ENCODE measurements at places on chromosomes 16 and 17.

- DNase-seq, result no peak
These were observed at the start of gene OR3A2 for GRCh38 chr17:3385869-3386816. Gene OR3A2, minus strand, starts transcription at chr17:3386308.

DNA sequence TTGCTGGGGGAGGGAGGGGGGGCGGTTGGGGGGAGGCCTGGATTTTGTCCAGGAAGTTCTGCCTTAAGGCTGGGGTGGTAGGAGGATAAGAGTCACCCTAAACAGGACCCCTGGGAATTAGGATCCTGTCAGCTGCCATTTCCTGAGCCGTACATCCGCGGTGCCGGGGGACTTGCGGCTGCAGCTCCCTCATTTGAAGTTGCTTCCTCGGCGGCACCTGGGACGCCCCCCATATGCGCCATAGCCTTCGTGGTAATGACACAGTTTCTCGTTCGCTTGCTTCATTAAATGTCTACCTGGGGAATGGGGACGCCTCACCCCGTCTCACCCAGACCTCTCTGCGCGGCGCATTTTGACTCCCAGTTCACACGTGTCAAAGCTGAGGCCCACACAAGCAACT lies 55.1 kb upstream of the PABPN1L start:
- no peak for DNase-seq

GRCh38 chr16:17404941-17405689 lies 65.6 kb downstream of the XYLT1 start:
- DNase-seq, result no peak

DNA sequence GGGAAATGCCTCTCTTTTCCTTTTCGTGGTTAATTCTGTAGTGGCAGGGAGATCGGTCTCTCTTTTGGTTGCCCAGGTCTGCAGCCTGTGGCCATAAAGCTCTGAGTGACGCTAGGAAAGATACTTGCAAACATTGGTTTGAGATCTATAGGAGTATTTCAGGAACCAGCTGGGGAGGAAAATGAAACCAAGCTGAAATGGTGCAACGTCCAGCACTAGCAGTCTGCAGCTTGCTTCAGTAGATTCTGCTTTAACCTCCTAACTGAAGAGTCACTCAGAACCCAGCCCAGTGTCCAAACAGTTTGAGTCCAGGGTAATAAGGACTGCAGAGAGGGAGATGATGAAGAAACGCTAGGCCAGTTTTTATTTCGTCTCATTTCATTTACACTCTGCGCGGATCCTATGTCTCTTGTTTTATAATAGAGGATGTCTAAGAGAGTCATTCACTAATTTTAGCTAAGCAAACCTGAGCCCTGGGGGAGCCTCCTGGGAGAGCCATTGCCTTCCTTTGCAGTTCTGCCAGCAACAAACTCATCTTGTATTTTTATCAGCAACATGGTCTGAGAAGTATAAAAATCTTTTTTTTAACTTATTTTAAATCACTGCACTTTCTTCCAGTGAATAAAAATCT lies 12.0 kb downstream of the SP2 start:
- no peak for DNase-seq

DNA sequence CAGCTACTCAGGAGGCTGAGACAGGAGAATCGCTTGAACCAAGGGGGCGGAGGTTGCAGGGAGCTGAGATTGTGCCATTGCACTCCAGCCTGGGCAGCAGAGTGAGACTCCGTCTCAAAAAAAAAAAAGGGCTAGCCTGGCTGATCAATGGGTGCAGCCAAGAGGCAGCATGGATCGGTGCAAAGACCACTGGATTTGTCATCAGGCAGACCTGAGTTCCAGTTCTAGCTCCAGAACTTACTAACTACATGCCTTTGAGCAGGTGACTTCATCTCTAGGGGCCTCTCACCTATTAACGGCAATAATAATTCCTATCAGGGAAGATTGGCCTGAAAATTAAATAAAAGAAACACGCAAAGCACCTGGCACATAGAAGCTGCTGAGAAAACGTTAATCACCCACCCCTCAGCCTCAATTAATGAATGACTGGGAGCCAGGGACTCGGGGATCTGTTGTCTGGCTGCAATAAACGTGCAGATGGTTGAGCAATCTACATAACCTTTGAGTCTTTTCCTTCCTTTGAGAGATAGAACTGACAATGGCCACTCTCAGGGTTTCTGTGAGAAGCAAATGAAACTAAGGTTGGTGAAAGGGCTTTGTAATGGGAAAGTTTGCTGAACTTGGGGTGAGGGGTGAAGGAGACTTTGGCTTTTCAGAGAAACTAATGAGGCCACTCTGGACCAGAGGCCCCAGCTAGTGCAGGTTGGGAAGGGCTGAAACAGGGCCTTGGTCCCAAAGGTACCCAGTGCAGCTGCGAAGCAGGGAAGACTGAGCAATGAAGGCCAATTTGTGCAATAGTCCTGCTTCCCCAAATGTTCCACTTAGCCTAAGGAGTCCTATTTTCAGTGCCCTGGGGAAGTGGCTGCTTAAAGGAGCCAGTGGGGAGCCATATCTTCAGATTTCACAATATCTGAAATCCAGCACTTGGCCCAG lies 7.6 kb downstream of the SEZ6L2 start:
- no peak for DNase-seq

DNA sequence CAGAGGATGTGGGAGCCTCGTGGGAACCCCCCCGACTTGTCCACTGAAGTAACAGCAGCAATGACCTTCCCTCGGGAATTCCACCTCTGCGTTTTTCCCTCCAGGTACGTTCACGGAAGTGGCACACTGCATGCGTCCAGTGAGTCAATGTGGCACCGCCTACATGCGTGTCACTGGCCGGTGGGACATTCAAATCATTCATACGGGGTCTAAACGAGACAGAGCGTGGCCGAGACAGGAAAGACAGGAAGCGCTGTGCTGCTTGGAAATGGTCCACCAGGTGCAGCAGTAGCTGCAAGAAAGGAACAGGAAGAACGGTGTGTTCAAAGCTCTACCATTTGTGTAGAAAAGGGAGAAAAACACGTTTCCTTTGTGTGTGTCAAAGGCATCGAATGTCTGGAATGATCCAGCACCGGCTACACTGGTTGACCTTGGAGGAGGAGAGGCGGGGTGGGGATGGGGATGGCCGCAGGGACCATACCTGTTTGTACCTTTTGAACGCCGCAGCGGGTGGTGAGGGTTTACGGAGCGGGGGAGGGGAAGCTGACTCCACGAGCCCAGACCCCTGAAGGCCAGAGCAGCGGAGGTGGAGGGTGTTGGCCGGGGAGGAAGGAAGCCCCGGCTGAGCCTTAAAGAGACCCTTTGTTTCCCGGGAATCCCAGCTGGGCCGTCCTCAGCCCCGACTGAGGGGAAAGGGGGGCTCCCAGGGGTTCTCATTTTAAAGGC lies 1.7 kb upstream of the PGAP6 start:
- DNase-seq, result no peak

All from natural killer cell treated with Interleukin-12 subunit alpha and Interleukin-12 subunit beta and Interleukin-15 and Interleukin-18, amount 100 ng/mL, for 72 hours (primary cell).